NCI-H1105 (cell line): ENCODE measurements at places on chromosomes 3 and 15.

DNA sequence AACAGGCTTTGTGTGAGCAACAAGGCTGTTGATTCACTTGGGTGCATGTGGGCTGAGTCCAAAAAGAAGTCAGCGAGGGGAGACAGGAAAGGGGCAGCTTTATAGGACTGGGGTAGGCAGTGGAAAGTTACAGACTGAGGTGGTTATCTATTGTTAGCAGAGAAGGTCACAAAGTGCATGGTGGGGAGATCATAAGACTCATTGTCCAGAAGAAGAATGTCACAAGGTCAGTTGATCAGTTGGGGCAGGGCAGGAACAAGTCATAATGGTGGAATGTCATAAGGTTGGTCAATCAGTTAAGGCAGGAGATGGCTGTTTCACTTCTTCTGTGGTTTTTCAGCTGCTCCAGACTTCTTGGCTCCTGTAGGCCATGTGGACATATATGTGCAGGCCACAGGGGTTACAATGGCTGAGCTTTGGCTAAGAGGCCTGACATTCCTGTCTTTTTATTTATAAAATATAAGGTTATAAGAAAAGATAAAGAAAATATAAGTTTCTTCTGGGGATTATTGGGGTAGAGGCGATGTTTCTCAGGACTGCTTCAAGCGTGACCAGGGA lies 69.5 kb upstream of the SNTN start:
- DNase-seq = no peak

- DNase-seq = no peak
These were observed 7.1 kb downstream of the GUCA1C start for GRCh38 chr3:108946292-108947285.

DNA sequence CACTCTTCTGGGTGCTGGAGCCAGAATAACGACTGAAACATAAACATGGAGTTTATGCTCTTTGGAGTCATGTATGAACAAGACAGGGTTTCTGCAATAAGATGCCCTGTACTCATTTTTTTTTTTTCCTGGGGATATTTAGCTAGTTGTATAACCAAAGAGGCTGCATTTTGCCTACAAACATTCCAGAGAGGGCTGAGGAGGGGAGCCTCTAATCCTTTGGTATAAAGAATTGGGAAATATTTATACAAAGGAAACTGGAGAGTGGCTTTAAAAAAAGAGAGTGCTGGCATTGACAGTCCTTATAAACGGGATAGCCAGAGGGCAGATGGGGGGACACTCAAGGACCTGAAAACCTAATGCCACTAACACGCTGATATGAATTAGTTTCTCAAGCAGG lies 32.4 kb upstream of the GAP43 start:
- no peak for DNase-seq

- DNase-seq = no peak
These were observed 36.2 kb upstream of the LDHAL6B start for GRCh38 chr15:59170295-59171066.

DNA sequence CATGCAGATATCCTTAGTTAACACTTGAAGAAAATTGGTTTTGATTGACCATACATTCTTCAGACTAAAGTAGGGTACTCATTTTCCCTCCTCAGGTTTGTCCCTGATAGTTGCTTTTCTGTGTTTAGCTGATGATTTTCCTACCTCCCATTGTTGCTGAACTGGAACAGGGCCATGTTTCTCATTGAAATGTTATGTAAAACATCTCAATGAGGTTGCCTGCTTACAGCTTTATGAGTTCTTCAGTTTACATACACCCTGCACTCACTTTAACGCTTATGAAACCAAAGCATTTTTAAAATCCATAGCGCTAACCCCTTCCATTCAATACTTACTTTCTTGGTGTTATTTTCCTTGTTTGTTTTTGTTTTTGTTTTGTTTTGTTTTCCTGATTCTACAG lies 61.9 kb downstream of the HMG20A start:
- DNase-seq = peak; percentile 19

- no peak for DNase-seq
These were observed 29.4 kb downstream of the AADAC start for GRCh38 chr3:151843275-151843674.

GRCh38 chr3:97992547-97993173 lies 20.4 kb upstream of the RIOX2 start:
- no peak for DNase-seq

- DNase-seq = no peak
These were observed 28.7 kb downstream of the ZNF385D start for GRCh38 chr3:21722301-21722700.

- no peak for DNase-seq
These were observed 99.7 kb downstream of the XXYLT1 start for GRCh38 chr3:195171093-195171873.

DNA sequence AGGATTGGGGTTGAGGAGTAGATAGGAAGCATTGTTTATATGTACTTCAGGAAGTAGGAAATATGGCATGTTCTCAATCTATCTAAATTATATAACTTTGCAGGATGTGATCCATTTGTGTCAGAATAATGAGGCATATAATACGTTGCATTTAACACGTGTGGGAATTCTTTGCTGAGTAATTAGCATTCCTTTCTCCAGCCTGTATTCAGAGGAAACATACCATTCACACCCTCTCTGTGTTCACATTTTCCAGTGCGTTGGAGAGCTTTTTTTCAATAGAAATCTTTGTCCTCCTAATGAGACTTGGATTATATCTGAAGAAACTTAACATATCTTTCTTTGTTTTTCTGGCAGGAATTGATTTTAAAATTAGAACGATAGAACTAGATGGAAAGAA lies 33.0 kb upstream of the APH1B start:
- DNase-seq = no peak

- no peak for DNase-seq
These were observed 193.5 kb upstream of the ICE2 start for GRCh38 chr15:60672400-60672799.

DNA sequence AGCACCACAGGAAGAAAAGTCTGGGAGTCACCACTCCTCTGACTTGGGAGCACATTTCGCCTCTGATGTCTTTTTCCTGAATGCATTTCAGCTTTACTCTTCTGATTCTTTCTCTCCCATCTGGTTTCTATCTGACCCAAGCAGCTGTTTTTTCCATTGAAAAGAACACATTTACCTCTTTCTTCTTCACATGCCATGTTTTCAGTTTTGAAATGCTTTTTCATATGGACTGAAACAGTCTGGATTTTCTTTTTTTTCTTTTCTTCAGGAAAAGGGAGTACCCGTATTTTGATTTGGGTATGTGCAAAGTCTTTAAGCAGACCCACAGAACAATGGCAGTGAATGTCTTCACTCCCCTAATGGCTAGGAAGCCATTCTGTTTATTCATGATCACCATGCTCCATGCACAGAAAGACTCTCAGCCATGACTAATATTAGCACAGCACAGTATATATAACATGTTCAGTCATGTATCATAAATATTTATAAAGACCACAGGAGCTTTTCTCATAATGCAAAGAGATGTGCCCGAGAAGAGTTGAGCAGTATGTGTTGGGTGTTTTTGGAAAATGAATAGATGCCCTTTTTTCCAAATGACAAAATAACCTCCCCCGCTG lies 82.7 kb upstream of the LRIG1 start:
- no peak for DNase-seq

GRCh38 chr15:100759698-100760356 lies 119.8 kb upstream of the ALDH1A3 start:
- no peak for DNase-seq

GRCh38 chr3:33425453-33425852 lies 14.8 kb downstream of the UBP1 start:
- no peak for DNase-seq

- DNase-seq = peak; percentile 36
These were observed 37.8 kb upstream of the LSAMP start for GRCh38 chr3:116483135-116483534.

DNA sequence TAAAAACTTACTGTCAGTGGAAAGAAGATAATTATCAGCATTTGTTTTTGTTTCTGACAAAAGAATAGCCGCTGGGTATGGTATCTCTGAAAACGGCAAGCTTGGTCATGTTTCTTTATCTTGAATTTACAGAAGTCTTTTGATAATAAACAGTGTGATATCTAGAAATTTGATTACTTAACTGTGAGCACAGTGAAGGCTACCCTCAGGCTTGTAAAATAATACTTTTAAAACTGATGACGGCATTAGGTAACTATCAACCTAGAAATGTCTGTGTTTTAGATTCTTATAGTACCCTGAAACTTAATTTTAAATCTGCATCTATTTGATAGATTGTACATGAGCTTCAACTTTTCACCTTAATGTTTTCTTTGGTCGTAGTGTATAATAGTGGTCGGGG lies 43.4 kb downstream of the NSUN3 start:
- no peak for DNase-seq

DNA sequence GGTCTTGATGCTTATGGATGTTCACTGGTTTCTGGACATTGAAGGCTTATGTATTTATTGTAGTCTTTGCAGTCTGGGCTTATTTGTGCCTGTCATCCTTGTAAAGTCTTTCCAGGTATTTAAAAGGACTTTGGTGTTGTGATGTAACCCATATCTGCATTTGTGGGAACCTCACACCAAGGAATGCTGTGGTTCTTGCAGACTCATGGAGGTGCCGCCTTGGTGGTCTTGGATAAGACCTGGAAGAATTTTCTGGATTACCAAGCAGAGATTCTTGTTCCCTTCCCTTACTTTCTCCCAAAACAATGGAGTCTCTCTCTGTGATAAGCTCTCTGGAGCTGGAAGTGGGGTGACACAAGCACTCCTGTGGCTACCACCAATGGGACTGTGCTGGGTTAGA lies 363.5 kb upstream of the NECTIN3 start:
- no peak for DNase-seq

DNA sequence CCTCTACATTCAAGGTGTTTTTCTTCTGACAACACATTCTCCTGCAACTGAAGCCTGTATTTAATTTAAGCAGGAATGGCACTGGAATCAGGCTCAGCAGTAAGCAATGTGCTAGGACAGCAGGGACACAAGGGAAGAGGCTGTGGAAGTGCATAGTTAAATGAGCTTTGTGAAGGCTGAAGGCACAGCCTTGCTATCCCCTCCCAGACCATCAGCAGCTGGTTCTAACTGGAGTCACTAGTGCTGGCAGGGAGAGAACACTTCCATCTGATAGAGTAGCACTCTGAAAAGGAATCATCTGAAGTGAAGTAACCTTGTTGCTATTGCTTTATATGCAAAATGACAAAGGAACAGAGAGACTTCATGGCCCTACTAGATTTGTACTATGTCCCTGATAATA lies 14.7 kb downstream of the UQCC5 start:
- DNase-seq = no peak

- no peak for DNase-seq
These were observed 59.9 kb downstream of the MESD start for GRCh38 chr15:80929689-80930088.

- DNase-seq = no peak
These were observed 9.0 kb downstream of the ZIC4 start for GRCh38 chr3:147397155-147397874.

GRCh38 chr3:84724877-84725276 lies 233.9 kb upstream of the CADM2 start:
- DNase-seq = no peak

DNA sequence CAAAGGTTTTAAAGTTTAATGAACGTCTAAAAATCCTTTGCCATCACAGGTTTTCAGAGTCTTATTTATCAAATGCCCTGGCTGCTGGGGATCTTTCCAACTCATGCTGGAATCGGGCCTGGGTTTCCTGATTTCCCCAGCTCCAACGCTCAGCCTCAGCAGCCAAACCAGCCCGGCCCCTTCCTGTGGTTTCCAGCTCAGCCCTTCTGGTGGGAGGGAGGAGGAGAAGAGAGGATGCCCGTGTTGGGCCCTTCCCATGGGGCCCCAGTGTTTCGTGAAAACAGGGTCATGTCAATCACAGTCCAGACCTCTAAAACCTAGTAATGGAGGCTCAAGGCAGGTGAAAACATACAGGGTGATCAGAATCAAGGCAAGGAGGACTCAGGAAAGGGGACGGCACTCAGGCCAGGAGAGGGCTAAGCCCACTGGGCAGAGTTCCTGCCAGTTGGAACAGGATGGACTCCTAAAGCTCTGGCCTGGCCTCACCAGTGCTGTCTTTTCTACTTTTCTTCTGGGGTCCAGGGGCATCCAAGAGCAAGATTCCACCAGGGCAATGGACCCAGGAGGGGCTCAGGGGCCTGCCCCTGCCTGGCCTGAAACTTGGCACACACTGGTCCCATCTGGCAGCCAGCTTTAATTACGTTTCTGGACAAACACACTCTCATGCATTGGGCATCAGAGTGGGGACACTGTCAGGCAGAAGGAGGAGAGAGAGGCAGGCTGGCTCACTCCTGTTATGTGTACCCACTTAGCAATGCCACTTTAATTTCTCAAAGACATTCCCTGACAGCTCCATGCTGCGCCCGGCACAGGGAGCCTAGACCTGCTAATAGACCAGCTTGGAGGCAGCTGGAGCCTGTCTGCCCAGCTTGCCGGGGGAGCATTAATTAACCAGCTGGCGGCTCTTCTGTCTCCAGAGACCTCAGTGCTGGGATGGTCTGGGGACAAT lies 194.6 kb downstream of the FAM43A start:
- no peak for DNase-seq

- no peak for DNase-seq
These were observed 12.9 kb upstream of the TAFA4 start for GRCh38 chr3:68945225-68945624.

GRCh38 chr3:51982352-51982837 lies 940 bp upstream of the ACY1 start:
- DNase-seq = no peak

DNA sequence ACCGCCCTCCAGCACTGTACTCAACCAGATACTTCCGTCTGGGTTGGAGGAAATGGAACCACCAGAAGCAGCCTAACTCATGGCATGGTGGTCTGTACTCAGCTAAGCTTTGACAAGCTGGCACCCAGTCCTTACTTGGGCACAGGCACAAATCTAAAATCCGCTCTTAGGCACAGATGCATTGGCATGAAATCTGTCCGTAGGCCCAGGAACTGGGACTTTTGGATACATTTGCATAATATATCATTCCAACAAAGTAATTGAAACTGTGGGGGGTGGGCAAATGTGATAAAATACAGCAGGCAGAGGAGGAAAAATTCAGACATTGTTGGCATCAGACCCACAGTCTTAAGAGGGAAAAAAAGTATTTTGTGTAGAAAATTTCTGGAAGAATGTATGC lies 75.4 kb downstream of the C3orf85 start:
- no peak for DNase-seq

- DNase-seq = no peak
These were observed 134.1 kb downstream of the EFHB start for GRCh38 chr3:19799887-19800286.

DNA sequence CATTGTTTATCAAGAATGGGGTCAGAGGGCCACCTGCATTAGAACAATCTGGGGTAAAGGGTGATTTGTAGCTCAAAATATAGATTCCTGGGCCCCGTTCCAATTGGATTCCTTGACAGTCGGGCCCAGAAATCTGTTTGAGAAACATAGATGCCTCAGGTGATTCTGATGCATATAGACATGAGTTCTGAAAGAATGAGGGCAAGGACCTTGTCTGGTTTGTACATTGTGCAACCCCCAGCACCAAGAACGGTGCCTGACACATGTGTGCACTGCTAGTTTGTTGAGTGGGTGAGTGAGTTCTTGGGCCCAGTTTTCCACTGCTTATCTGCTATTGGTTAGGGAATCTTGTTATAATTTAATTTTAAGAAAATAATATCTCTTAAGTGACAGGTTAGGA lies 16.6 kb downstream of the CRYBG3 start:
- no peak for DNase-seq
